ENCODE measurements at places on chromosomes 12 and 14.

GRCh38 chr12:63025116-63025515 lies 90.2 kb upstream of the PPM1H start:
- DNase-seq: no peak

DNA sequence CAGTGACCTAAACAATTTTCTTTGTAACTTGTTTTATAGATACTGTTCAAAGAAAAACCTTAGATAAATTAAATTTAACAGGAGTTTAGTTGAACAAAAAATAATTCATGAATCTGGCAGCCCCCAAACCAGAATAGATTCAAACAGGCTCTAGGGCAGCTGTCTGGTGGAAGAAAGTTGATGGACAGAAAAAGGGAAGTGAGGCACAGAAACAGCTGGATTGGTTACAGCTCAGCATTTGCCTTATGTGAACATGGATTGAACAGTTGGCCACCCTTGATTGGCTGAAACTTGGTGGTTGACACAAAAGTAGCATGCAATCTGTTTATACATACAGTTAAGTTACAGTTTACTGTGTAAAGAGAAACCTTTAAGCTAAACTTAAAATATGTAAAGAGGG lies 954.3 kb upstream of the FLRT2 start:
- no peak for DNase-seq

DNA sequence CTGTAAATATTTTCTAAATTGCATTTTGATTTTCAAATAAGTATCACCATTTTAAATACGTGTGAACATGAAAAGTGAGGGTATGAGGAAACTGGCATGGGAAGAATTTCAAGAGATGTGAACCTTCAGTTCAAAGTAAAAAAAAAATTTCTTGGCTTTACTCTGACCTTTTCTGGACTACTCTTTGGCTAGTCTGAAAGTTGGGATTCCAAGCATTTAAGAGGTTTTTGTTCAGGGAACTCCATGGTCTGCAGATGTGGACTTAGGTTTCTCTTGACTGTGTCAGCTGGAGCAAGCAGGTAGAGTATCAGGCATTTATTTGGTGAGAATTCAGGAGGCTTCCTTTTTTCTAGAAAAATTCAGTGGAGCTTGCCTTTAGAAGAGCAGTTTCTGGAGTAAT lies 311.6 kb downstream of the LRIG3 start:
- no peak for DNase-seq

DNA sequence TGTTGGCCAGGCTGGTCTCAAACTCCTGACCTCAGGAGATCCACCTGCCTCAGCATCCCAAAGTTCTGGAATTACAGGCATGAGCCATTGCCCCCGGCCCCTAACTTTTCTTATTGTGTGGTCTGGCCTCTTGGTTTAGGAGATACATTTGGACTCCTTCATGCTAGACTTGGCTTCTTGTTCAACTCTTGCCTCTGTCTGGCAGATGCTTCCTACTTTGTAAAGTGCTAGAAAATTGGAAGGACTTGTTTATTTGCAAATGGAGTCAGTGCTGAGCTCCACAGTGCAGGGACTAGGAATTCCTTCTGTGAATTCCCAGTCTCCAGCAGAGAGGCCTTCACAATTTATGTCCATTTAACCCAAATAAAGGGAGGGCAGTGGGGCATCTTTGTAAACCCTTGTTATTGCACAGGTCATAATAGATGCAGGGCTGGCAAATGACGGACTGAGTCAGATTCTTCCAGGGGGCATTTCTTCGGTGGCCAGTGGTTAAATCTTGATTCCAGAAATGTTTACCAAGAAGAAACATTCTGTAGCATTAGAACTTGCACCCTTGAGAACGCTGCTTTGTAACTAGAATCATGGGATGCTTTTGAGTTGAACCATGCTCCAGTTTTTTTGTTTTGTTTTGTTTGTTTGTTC lies 73.8 kb upstream of the TBX3 start:
- DNase-seq: no peak

DNA sequence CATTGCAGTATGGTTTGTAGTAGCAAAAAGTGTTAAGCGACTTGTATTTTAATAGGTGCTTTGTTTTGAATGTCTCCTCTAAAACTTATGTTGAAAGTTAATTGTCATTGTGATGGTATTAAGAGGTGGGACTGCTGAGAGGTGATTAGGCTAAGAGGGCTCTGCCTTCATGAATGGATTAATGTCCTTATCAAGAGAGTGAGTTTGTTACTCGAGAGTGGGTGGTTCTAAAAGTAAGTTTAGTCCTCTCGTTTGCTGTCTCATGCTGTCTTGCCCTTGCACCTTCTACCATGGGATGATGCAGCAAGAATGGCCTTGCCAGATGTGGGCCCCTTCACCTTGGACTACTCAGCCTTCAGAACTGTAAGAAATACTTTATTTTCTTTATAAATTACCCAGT lies 17.4 kb downstream of the ZDHHC17 start:
- DNase-seq: no peak

GRCh38 chr12:44240186-44240585 lies 404.3 kb downstream of the TMEM117 start:
- DNase-seq: no peak

GRCh38 chr12:12812618-12813119 lies 477 bp upstream of the DDX47 start:
- no peak for DNase-seq

DNA sequence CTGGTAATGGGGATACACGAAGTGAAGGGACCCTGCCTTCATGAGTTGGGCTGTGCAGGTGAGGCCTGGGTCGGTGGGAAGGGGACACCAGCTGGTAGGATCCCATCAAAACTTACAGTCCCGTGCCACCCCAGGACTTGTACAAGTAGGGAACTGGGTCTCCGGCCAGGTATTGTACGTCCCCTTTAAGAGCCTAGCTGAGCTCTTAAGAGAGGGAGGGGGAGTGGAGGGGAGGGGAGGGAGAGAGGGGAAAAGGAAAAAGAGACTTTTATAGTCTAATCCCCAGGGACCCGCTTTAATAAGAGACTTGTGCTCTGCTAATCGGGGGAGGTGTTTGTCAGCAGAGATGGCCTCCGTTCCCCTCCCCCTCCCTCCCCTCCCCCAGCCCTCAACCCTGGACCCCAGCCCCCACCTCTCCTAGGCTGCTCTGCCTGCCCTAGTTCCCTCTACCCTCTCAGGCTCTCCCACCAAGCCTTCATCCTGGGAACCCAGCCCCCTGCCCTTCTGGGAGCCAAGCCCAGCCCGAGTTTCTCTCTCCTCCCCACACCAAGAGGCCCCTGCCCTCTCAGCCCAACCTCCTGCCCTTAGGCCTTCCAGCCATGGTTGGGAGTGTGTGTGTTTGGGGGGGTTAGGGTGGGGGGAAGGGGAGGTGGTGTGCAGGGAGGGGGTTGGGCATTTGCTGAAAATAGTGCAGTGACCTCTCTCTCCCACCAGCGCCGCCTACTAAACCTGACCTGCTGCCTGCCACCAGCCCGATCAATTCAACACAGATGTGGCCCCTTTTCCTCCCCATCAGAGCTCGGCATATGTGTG lies 2.6 kb downstream of the GDF11 start:
- DNase-seq: no peak

- no peak for DNase-seq
Observed at GRCh38 chr12:69880571-69880970, 55.5 kb downstream of the MYRFL start.

DNA sequence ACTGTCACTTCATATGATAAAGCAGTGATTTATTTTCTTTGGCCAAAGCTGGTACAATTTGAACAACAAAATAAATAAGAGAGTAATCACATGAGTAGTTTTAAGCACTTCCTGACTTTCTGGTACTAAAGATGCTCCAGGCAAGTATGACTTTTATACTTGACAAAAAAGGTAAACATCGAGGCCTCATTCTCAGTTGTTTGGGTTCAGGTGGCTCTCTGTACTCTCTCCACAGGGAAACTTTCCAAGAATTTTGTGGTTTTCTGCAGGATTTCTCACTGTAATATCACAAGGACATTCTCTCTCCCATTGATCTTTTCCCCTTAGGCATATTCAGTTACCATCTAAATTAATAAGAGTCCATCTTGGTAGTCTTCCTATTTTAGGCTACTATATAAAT lies 26.6 kb upstream of the KCNC2 start:
- DNase-seq: no peak

GRCh38 chr12:71046215-71046614 lies 111.6 kb downstream of the TSPAN8 start:
- DNase-seq: no peak

DNA sequence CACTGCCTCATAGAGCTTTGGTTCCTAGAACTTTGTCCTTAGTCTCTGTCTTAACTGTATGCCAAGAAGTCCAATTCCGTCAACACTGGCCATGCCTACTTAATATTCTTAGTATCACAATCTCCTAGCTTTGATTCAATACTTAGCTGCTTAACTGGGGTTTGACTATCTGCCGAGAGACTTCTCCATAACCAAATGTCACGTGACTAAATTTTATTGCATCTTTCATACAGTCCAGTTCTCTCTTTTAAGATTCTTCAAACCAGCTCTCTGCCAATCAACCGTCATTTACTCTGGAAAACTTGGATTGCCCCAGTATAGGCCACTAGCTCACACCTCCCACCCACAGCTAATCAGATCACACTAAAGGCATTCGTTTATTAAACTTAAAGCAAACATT lies 122.8 kb downstream of the ATXN7L3B start:
- no peak for DNase-seq

GRCh38 chr14:49852301-49853157 lies at the start of gene NEMF:
Gene NEMF (minus strand): TSS chr14:49852788. CDS start chr14:49852753, 35 bp downstream.
- peak; percentile 53 for DNase-seq

DNA sequence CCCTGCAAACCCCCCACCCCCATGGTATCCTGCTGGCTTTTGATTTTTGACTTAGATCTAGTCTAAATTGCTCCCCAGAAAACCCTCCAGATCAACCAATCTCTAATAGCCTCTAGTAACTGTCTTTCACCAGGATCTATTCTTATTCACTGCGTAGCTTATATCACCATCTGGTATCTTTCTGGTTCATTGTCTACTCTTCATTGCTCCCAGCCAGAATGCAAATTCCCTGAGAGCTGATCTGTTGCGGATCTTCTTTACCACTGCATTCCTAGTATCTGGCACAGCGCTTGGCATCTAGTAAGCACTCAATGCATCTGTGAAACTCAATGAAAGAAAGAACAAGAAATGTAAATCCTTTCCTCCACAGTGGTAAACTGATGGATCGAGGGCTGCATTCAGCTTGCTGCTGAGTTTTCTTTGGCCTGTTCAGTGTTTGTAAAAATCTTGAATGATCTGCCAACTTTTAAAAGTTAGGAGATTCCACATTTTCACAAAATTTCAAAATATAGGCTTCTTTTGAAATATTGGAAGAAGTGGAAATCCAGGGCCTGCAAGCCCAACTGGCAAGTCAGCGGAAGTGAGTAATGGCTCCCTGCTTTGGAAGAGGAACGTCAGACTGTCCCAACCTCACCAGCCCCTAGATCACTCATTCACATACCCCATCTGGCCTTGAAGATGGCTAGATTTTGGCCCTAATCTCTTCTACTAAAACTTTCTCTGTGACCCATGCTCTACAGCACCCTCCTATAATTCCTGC lies 274.2 kb downstream of the SSPN start:
- DNase-seq: no peak

GRCh38 chr14:51884086-51884927 lies 23.9 kb downstream of the GNG2 start:
- no peak for DNase-seq

- DNase-seq: no peak
Observed at GRCh38 chr12:40016980-40017379, 88.9 kb downstream of the SLC2A13 start.

GRCh38 chr14:75301666-75302325 lies 23.2 kb downstream of the FOS start:
- DNase-seq: no peak

- no peak for DNase-seq
Observed at GRCh38 chr12:124739953-124740561, 123.6 kb downstream of the SCARB1 start.

- no peak for DNase-seq
Observed at GRCh38 chr14:29953501-29953900, 25.9 kb upstream of the PRKD1 start.

DNA sequence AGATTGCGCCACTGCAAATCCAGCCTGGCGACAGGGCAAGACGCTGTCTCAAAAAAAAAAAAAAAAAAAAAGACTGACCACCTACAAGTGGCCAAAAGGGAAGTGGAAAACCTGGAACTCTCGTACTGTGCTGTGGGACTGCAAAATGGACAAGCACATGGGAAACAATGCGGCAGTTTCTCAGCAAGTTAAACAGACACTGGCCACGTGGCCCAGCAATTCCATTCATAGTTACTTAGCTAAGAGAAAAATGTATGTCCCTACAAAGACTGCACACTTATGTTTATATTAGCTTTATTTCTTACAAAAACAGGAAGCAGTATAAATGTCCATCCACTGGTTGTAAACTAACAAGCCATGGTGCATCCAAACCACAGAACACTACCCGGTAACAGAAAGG lies 5.6 kb downstream of the CHFR start:
- DNase-seq: no peak

GRCh38 chr12:124238886-124239285 lies 56.0 kb upstream of the RFLNA start:
- DNase-seq: no peak

- no peak for DNase-seq
Observed at GRCh38 chr12:94592080-94592479, 58.3 kb downstream of the TMCC3 start.

GRCh38 chr12:83954071-83954789 lies 958.4 kb downstream of the SLC6A15 start:
- no peak for DNase-seq

DNA sequence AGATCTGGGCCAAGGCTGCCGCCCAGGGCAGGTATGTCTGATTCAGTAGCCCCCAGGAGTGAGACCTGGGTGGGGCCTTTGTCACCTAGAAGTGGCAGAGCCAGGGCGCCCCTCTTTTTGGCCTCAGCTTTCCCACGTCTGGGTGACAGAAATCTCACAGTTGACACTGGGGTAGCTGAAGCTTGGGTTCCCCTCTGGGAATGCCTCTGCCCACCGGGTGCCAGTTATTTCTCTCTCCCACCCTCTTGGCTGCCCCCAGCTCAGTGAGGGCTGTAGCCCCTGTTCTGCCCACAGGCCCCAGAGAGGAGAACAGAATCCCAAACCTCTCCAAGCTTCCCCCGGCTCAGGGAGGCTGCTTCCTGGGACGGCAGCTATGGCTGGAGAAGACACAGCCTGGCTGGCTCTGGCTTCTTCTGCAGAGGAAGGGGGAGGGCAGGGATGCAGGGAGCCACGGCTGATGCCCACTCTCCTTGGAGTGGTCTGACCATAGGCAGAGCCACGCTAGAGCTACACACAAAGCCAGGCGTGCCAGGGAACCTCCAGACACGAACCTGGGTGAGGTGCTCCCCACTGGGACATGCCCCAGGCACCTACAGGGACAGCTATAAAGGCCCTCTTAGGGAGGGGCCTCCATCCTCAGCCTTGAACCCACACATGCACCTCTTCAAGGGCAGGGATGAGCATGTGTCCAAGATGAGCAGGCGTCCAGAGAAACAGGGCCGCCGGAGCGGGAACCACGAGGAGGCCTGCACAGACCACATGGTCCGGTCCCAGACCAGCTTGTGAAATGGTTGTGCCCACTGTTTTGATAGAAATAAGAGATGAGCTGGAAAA lies 51.7 kb downstream of the BEGAIN start:
- no peak for DNase-seq

DNA sequence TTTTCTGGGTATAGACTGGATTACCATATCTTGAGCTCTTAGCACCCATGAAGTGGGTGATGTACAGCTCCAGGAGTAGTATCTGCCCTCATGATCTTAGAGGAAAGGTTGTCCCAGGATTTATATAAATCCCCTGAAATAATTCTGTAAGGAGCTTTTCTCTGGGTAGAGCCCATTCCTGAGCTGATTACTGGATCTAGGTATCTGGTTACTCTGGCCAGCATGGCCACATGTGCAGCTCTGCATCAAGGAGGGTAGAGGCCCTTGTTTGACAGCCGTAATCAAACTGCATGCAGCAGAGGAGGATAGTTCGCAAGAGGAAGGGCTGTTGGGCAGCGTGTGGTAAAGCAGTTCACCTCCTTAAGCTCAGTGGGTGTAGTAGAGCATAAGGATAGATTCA lies 8.5 kb downstream of the COX14 start:
- DNase-seq: no peak

Measured in stimulated activated CD8-positive, alpha-beta memory T cell treated with anti-CD3 and anti-CD28 coated beads, Interleukin-7, amount 100 ng/mL, for 48 hours (primary cell).